ENCODE measurements at places on chromosomes 12 and 14.

- no peak for DNase-seq
Observed at GRCh38 chr12:84077679-84078078, 834.9 kb downstream of the SLC6A15 start.

DNA sequence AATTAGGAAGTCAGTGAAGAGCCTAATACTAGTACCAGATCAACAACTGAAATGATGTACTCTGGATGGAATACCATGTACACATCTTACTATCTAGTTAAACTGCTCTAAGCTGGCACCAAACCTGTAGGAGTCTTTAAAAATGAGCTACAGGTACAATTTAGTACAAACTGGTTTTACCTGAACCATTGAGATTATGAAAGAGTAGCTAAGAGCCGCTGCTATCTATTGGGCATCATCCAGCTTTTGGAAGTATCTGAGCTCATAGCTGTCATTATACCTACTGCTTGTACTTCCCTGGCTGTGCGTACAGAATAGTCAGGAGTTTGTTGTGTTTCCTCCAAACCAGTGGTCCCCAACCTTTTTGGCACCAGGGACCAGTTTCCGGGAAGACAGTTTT, 12.4 kb downstream of the TBC1D30 start:
- DNase-seq: no peak

DNA sequence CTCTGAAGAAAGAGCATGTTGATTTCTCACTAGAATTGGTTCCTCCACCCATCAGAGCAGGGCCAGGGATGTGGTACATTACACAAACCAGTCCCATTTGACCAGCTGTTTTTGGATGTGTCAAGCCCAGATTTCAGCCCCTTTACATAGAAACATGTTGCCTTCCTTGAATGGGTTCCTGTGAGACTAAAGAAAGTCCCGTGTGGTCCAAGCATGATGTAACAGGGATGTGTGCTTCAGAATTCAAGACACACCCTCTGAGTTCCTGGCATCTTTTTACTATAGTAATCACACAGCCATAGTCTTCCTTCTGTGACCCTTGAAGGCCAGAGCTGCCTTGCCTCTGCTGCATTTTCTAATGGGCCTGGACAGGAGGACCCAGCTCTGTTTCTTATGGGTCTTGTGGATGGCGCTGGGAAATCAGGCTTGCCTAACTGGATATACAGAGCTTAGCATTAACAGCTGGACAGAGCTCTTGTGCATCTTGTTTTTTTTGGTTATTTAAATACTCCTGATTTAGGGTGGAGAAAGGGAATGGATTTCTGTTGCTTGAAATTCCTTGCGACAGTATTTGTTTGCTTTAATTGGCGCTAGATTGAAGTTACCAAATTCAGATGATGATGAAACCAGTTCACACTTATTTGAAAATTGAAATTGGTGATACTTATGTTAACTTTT, 341.0 kb downstream of the ZFP36L1 start:
- no peak for DNase-seq

- no peak for DNase-seq
Observed at GRCh38 chr12:122999196-122999946, 18.9 kb downstream of the ARL6IP4 start.

DNA sequence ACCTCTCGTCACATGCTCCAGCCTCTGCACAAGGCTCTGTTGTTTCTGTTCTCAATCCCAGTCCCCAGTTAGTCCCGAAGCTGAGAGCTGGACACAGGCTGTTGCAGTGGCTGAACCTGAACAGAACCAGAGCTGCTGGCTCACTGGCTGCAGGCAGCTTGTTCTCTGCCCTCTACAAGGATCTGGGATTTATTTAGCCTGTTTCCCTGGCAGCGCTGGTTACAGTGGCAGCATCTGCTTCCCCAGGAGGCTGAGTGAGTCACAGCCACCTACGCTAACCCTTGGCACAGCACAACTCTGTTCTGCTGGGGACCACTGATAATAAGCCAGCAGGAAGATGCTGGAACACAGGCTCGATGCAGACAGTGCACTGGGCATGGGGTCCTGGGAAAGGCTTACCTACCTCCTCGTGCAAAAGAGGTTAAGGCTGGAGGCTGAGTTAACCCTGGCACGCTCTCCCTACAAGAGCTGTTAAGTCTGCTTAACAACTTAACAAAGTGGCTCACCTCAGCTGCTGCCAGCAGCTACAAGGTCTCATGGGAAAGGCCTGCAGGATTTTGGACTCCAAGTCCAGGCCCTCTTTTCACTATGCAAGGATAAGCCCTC, 299.6 kb downstream of the PCNX1 start:
- DNase-seq: no peak

DNA sequence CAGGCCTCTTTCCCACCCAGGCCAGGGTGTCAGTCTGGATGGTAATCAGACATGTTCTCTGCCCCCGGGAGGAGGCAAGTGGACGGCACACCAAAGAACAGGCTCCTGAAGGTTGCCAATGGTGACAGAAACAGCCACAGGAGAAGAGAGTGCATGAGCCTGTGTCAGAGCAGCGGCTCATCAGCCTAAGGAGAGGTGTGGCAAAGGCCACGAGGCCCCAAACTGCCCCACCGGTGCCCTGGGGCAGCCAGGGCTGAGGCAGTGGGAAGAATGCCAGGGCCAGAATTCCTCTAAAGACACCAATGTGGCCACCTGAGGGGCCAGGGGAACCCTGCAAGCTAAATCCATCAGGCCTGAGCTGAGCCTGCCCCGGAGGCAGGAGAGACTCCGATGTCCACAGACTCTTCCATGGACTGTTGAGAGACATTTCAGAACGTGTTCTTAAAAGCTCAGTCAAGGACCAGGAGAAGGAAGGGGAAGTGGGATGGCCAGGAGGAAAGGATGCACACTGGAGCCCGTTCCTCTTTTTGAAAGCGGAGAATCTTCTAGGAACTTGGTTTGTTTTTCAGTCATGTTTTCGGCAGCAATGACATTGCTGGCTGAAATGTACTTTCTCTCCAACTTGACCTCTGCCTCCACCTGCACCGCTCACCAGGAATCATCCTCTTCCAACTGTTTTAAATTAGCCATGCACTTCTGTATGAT, 176.3 kb upstream of the FKBP4 start:
- DNase-seq: no peak

GRCh38 chr12:31895449-31896150, 63.6 kb upstream of the RESF1 start:
- no peak for DNase-seq

DNA sequence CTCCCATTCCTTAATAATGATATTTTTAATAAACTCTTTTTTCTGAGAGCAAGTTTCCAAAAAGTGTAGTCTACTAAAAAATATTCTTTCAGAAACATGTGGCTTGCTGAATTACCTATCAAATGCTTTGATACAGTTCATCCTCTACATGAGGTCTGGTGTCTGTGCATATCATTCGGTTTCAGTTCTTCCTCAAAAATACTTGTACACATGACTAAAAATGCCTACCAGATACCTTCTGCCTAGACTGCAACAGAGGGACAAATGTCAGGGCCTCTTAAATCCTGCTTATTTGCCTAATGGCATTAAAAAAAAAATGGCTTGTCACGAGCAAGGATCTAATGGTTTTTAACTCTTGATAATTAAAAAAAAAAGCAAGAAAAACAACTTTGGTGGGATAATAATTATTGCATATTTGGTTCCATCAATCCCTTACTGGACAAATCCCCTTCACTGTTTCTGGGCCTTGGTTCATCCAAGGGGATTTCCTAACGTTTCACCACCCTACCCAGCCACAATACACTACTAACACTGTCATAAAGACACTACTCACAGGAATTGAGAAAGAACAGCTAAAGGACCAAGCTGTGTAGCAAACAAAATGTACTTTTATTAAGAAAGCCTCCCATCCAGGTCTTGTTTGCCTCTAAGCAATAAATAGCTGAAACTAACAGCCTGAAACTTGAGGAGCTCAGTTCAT, 45.7 kb downstream of the PARP11 start:
- no peak for DNase-seq

GRCh38 chr12:51622564-51622963, 31.5 kb downstream of the SCN8A start:
- DNase-seq: no peak

GRCh38 chr12:15274561-15274967, 47.7 kb upstream of the PTPRO start:
- DNase-seq: no peak

All from cortex of kidney (tissue), 1 donor.